ENCODE measurements at places on chromosomes 7 and 10.

DNA sequence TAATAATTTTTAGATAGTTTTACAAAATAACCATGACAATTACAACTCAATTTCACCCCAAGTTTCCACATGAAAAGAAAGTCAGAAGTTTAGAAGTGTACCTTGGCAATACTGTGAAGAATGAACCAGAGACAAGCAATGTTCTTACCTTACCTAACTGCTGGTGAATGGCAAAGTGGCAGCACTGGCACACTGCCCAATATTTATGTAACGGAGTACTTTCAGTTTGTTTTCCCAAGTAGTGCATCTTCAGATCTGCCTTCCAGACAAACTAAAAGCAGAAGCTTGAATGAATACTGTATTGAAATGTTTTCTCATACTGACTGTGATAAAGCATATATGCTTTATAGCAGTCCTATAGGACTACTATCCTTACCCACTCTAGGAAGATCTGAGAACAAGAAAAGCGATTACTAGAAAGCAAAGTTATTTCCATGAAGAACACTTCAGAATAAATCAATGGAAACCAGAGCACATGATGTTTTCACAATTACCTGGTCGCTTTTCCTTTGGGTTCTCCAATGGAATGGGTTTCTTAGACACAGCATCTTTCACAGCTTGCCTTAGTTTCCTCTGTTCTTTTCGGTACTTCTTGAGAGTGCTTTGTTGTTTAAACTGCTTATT lies 1.5 kb downstream of the NOC3L start:
- peak; percentile 7 for DNase-seq

DNA sequence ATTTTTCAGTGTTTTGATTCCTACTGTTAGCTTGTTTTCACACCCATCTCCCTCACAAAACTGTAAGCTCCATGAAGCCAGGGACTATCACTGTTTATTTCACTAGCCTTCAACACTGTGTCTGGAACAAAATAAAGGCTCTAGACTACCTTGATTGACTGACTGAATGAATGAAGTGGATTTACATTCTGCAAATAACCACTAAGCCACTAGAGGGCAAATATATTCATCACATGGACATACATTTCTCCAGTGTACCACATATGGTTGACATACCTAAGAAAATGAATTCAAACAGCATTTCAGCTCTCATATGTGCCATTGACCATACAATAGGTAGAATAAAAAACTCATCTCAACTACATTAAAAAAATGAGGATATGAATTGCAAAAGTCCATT lies 185.9 kb downstream of the RAB11FIP2 start:
- DNase-seq = peak; percentile 39

- no peak for DNase-seq
Measured at GRCh38 chr7:40177071-40177470, 42.3 kb downstream of the SUGCT start.

DNA sequence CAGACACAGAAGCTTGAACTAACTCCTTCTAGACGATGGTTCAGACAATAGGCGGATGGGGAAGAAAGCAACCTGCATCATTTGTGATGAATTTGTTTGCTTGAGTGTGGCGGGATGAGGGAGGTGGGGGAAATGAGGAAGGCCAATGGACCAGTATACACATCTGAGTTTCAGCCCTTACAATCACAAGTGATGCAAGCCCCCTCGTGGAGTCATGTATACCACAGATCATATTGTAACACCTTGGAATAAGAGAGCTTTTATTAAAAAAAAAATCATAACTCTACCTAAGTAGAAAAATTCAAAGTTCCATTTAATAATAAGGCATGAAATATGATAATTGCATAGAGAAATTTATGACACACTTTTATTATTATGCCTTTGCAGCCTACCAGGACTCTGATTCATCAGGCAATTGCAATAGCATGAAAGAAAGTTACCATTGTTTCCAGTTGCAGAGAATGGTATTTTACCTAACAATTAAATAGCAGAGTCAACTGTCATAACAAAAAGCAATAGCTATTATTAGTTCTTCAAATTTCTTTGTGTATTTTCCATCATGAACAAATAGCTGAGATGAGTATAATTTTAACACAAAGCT lies 230.2 kb upstream of the AKR1E2 start:
- DNase-seq = peak; percentile 58

- DNase-seq = peak; percentile 95
Measured at GRCh38 chr10:110919349-110919931, at the start of gene SHOC2. Gene SHOC2, plus strand, starts transcription at chr10:110919604. Its CDS starts 44,755 bp downstream, at chr10:110964359.

Data from GM03348 (cell line).